ENCODE measurements at places on chromosomes 4 and X.

GRCh38 chrX:146243041-146243440 is 425.4 kb downstream of the SLITRK2 start:
- no peak for DNase-seq

DNA sequence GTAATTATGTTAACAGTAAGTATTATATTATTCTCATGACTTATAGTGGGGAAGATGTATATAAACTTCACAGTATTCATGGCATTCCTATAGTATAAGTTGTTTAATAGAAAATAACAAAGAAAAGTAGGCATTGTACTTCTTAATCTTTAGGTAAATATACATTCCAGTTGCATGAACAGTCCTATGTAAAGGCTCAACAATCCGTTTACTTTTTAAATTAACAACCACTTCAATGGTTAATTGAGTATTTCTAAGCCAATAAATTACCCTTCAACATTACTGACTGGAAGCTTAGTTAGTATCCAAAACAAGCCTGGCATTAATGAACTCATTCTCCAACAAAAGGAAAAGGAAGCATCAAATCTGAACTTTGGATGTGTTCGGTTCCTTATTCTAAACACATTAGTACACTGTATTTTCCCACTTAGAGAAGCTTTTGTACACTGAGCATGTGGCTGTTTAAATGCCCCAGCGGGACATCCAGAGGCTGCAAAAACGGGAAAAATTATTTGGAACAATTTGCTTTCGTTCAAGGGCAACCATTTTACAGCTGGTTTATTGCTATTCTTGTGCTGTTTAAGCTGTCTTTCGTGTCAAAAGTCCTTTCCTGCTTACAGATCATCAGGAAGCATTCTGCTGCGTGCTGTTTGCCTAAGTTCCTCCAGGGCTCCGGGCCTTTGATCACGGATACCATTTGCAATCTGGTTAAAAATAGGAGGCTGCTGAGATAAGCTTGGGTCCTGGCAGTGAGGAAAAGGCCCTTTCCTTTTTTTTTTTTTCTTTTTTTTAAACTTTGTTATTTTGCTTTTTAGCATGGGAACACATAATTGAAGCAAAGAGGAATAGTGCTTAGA is 460.3 kb downstream of the SPRY1 start:
- no peak for DNase-seq

GRCh38 chr4:40423735-40424134 is 88.6 kb downstream of the CHRNA9 start:
- peak; percentile 52 for DNase-seq

- no peak for DNase-seq
Observed at GRCh38 chr4:184473499-184474262, 669 bp downstream of the IRF2 start.

GRCh38 chr4:174056959-174057358 is 226.5 kb downstream of the FBXO8 start:
- no peak for DNase-seq

- DNase-seq: peak; percentile 11
Observed at GRCh38 chrX:97399400-97399799, 515.7 kb downstream of the RPA4 start.

GRCh38 chrX:103549916-103550315 is 30.6 kb upstream of the RAB40A start:
- DNase-seq: no peak

DNA sequence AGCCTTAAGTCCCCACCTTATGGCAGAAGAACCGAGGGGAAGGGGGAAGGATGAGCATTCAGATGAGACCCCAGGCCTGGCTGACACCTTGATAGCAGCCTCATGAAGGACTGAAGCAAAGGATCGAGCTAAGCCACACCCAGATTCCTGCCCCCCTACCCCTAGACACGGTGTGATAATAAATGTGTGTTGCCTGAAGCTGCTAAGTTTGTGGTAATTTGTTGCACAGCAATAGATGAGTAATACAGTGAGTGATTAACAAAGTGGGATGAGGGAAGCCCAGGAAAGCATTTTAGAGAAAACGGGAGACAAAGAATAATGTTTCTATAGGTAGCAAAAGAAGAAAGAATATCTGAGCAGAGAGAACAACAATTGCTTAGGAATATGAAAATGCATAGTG is 404.2 kb downstream of the MID1IP1 start:
- DNase-seq: no peak

GRCh38 chr4:146190456-146190855 is 14.9 kb downstream of the LSM6 start:
- no peak for DNase-seq
